ENCODE measurements at places on chromosomes 13 and 19.

- DNase-seq: no peak
These were observed 235.9 kb downstream of the TSHZ3 start for GRCh38 chr19:31113293-31113692.

DNA sequence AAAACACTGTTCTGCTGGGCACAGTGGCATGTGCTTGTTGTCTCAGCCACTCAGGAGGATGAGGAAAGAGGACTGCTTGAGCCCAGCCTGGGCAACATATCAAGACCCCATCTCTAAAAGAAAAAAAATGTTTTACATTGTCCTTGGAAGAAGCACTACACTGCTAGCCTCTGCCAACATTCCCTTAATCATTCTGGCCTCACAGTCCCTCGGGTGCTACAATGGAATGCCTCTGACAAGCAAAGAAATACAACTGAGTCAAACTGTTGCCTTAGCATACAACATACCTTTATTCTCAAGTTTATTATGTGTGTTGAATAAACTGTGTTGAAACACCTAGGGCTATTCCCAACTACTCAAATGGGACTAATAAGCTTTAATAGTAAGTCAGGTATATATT is 56.1 kb downstream of the PSPC1 start:
- DNase-seq: no peak

- no peak for DNase-seq
These were observed 1.1 kb downstream of the ZNF836 start for GRCh38 chr19:52170304-52170703.

DNA sequence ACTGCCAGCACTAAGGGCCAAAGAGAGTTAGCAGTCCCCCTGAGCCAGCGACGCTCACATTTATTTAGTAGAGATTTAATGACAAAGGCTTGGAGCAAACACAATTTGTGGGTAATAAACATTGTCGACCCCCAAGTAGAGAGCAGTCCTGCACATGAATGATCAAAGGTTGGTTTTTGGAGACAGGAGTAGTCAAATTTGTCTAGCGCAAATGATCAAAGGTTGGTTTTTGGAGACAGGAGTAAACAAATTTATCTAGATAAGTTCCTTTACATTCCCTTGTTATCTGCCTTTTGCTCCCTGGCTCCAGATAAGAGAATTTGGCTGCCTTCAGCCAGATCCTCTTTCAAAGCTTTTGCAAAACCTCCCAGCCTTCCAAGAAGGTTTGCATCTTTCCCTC is 26.9 kb downstream of the METTL21C start:
- no peak for DNase-seq

DNA sequence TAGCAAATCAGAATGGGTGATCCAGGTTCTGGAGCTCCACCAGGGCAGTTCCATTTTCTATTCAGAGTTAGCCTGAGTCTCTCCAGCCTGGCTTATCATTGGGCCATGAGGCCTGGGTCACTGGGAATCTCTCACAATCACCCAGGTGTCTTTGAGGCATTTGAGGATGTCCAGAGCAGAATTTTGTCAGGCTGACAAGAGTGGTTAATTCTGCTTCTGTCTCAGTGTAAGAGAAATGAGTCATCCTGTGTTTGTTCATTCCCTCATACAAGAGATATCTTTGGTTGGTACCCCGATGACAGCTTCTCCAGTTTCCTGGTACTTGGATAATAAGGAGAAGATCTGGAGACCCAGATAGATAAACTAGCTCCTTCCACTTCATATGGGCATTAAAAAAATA is 10.4 kb downstream of the ZNF93 start:
- no peak for DNase-seq

- DNase-seq: no peak
These were observed 915 bp upstream of the KCTD12 start for GRCh38 chr13:76887076-76887563.

DNA sequence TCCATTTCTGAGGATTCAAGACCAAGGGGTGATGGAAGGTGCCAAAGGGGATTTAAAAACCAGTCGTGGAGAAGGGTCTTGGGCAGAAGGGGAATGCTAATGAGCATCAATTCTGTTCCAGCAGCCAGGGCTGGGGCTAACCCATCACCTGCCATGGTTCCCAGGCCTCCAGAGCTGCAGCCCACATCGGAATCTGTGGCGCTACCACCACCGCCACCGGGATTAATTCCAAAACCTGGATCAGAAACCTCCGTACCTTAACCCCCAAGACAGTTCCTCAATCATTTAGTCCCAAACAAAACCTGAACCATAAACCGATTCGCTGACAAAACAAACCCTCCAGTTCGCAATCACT is 583 bp downstream of the ZNF615 start:
- DNase-seq: no peak

DNA sequence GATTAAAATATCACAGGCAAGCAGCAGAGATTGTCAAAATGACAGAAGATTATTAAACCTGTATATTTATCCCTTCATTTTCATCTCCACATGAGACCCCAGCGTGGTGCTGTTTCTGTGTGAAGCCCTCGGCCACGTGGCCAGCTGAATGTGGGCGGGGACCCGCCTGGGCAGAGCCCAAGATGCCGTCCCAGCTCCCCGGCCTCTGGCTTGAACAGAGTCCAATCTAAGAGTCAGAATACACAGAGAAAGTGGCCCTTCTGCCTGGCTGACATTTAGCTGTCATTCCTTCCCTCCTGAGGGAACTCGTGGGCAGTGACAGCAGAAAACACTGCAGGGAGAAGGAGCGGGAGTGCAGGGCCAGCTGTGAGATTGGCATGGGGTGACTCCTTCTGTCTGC is 34.9 kb upstream of the UQCRFS1 start:
- no peak for DNase-seq

- no peak for DNase-seq
These were observed 172.4 kb downstream of the LACC1 start for GRCh38 chr13:44051918-44052675.

DNA sequence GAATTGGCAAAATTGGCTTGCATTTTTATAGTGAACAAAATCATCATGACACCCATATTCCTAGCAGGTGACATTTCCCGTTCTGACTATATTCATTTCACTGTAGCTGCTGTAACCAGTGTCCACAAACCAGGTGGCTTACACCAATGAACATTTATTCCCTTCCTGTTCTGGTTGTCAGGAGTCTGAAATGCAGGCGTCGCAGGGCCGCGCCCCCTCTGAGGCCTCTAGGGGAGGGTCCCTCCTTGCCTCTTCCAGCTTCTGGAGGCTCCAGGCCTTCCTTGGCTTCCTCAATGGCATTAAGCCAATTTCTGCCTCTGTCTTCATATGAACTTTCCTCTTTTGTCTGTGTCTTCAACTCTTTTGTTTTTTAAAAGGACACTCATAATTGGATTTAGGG is 6.5 kb upstream of the RLN3 start:
- DNase-seq: no peak

DNA sequence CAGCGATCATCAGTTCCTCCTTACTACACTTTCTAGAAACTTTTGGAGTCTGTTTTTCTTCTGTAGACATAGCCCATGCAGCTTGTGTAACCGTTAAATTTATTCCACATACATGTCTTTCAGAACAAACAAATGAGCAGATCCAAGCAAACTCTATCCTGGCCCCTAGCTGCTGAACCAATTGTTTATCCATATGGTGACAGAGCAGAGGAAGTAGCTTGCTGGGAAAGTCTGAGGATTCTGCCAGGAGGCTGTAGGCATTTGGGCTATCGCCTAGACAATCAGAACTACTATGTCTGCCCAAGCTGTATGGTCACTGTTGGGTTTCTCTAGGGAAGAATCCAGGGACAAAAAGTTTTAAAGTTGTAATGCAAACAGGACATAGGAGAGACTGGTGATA is 343.7 kb downstream of the SPRY2 start:
- DNase-seq: no peak

- no peak for DNase-seq
These were observed 150.1 kb upstream of the TSC22D1 start for GRCh38 chr13:44726214-44726613.

DNA sequence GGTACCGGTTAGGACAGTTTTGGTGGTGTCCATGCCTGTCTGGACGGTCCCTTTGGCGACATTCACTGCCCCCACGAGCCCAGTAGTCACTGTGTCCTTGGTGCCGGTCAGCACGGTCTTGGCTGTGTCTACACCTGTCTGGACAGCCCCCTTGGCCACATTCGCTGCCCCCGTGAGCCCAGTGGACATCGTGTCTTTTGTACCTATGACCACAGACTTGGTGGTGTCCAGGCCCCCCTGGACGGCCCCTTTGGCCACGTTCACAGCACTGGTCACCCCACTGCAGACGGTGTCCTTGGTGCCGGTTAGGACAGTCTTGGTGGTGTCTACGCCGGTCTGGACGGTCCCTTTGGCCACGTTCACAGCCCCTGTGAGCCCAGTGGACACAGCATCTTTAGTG is 6.2 kb downstream of the PLIN4 start:
- no peak for DNase-seq

DNA sequence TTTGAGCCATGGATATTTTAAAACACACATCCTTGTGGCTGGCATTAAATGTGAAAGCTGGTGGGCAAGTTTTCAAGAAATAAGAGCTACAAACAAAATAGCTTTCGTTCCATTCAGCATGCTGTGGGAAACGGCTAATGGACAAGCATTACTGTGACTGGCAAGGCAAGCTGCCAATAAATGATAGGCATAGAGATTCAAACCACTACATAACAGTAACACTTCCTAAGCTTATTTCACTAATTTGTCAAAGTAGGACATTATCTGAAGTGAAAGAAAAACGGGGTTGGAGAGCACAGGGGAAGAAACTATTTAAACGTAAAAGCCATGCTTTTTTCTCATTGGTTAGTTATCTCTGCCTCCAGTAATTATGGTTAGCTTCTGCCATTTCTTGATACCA is 26.0 kb downstream of the OBI1 start:
- no peak for DNase-seq

DNA sequence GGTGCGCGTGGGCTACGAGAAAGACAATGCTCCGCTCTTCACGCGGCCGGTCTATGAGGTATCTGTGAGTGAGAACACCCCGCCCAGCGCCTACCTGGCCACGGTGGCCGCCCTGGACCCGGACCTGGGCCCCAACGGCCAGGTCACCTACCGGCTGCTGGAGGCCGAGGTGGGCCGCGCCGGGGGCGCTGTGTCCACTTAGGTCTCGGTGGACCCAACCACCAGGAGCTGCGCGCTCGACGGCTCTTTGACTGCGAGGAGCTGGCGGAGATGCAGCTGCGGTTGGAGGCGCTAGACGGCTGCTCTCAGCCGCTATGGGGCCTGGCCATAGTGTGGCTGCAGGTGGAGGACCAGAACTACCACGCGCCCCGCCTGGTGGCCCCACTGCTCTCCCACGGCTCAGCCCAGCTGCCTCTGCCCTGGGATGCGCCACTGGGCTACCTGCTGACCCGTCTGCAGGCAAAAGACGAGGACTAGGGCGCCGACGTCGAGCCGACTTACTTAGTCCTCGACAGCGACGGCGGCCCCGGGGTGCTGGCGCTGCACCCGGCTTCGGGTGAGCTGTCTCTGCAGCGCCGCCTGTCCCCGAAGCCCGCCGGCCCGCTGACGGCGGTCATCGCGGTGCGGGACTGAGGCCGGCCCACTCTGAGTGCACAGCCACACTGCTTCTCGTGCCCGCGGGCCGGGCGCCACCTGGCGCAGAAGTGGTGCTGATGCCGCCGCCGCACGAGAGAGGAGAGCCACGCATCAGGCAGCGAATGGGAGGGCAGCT is 173.0 kb downstream of the OLFM4 start:
- DNase-seq: no peak

- DNase-seq: no peak
These were observed 535.0 kb downstream of the RFC3 start for GRCh38 chr13:34352958-34353357.

- no peak for DNase-seq
These were observed 172.6 kb downstream of the NUFIP1 start for GRCh38 chr13:44816701-44817100.

DNA sequence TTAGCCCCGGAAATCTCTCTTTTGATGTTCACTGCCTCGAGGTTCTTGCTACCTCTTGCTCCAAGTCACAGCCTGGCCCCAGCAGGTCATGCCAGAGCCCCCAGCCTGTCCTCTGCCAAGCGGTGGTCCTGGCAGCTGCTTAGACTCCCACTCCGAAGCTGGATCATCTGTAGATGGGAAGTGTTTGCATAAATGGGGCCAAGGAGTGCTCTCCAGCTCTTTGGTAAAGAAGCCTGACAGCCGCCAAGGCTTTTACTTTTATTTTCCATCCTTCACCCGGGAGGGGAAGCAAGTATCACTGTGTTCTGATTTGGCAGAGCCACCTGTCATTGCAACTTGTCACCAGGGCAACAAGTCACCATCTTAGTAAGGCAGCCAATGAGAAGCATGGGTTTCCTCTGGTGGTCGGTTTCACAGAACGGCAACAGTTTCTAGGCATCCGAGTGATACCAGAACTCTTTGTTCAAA is 10.6 kb upstream of the RETN start:
- no peak for DNase-seq

Measured in epithelial cell of proximal tubule (primary cell).